Amniotic epithelial cell (primary cell): ENCODE measurements at places on chromosomes 6 and 20.
A peak's percentile ranks its signal among the peaks of the same experiment; 100 is the strongest.

DNA sequence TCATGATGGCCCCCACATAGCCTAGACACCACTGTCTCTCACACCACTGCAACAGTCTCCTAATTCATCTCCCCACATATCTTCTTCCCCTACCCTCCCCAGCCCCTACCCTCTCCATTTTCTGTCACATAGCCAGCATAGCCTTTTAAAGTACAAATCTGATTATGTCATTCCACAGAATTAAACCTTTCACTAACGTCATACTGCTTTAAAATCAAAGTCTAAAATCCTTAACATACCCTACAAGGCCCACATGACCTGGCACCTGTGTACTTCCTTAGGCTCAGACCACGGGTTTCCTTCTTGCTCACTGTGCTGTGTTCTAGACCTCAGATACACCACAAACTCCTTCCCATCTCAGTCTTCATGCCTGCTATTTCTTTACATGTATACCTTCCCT lies 5.9 kb downstream of the OSTM1 start:
- no peak for DNase-seq

DNA sequence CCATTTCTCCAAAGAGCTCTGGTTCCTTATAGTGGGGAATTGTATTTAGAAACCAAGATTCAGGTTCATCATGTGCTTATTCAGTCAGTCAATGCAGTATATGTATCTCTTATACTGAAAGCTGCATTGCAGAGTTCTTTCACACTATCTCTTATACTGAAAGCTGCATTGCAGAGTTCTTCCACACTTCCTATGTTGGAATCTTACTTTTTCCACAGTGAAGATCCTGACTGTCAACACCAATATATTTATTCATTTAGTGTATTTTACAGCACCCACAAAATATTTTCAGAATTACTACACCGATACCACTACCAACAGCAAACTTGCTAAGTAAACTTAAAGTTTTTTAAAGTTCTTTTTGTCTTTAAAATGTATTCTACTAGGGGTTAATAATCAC lies 349.3 kb upstream of the MMS22L start:
- no peak for DNase-seq

DNA sequence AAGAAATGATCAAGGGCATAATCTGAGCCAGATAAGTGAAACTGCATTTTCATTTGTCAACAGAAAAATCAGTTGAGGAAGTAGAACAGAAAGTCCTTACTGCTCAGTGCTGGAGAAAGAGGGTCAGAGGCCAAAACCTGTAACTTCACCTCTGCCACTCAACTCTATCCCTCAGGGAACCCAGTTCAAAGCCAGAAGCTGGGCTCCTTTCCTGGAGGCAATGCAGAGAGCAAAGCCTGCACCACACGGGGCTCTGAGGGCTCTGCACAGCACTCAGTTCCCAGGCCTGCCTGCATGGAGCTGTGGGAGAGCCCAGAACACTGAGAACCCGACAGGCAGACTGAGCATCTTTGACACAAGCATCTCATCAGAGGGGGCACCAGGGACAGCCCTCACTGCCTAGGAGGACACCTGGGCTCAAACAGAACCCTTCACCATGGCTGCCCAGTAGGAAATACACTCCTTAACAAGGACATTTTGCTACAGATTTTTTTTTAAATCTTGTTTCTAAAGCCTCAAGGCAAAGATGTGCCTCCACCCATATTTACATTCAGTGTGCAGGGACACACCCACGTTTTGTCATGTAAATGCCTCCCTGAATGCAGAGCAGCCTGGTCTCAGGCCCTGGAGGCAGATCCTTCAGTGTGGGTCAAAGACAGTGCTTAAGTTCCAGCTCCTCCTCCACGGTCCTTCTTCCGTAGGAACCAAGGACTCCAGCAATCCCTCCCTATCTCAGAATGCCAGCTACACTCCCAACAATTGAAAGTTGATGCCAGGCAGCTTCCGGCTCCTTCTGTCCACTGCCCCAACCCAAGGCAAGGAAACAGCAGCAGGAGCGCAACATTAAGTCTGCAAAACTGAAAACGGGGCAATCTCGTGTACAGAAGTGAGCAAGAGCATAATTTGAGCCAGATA lies 6.6 kb downstream of the RNASET2 start:
- DNase-seq = no peak

- peak; percentile 55 for DNase-seq
Observed at GRCh38 chr6:125314009-125314581, 12.3 kb upstream of the HDDC2 start.

GRCh38 chr20:5145365-5146098 lies 18.7 kb downstream of the CDS2 start:
- no peak for DNase-seq

- peak; percentile 37 for DNase-seq
Observed at GRCh38 chr6:84249724-84250123, 22.3 kb upstream of the CEP162 start.

- DNase-seq = no peak
Observed at GRCh38 chr20:55116598-55116997, 641.2 kb downstream of the DOK5 start.

GRCh38 chr20:62266340-62266739 lies 28.0 kb downstream of the OSBPL2 start:
- peak; percentile 10 for DNase-seq

DNA sequence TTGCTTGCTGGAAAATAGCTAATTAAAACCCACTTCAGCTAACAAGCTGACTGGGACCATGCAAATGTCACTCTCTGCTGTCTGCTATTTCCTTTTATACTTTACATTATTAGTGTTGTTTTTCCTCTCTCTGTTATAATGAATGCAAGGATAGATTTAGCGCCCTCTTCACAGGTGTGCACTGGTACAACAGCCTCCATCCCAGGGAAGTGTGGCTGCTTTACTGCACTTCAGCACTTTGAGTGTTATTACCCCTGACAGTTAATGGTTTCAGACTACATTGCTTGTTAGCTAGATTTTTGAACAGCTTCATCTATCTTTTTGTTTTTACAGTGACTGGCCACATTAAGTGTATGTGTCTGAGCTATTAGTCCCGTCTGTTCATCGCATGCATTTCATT lies 405.7 kb downstream of the RNF144B start:
- DNase-seq = no peak

DNA sequence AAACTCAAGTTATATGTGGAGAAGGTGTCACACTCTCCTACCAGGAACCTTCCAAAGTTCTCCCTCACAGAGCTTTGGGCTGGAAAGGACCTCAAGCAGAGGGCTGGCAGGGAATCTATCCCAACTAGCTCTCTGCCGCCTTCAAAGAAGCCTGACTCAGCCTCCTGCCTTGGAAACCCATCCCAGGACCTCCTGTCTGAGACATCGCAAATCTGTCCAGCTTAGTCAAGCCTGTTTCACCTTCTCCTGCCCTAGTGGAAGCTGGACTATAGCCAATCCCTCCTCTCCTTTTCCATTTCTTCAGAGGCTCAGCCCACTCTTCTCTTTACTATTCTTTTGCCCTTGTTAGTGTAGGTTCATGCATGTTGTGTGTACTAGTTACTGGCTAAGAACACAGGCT lies 48.2 kb upstream of the FOXP4 start:
- peak; percentile 53 for DNase-seq

DNA sequence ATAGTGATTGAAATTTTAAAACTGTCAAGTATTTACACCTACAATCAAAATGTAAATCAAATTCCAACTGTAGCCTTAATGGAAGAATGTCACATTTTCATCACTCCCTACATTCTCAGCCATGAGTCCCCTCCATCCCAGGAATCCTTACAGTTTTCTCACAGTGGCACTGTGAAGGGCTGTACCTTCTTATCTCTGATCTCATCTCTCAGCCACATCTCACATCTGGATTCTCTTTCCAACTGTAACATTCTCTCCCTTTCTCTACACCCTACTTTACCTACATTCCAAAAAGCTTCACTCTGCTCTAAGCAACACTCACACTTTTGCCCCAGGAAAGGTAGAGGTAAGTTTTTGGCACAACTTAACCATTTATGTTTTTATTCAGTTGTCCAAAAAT lies 8.9 kb upstream of the MARCKS start:
- no peak for DNase-seq

GRCh38 chr20:6769903-6770785 lies 2.7 kb downstream of the BMP2 start:
- DNase-seq = peak; percentile 46

DNA sequence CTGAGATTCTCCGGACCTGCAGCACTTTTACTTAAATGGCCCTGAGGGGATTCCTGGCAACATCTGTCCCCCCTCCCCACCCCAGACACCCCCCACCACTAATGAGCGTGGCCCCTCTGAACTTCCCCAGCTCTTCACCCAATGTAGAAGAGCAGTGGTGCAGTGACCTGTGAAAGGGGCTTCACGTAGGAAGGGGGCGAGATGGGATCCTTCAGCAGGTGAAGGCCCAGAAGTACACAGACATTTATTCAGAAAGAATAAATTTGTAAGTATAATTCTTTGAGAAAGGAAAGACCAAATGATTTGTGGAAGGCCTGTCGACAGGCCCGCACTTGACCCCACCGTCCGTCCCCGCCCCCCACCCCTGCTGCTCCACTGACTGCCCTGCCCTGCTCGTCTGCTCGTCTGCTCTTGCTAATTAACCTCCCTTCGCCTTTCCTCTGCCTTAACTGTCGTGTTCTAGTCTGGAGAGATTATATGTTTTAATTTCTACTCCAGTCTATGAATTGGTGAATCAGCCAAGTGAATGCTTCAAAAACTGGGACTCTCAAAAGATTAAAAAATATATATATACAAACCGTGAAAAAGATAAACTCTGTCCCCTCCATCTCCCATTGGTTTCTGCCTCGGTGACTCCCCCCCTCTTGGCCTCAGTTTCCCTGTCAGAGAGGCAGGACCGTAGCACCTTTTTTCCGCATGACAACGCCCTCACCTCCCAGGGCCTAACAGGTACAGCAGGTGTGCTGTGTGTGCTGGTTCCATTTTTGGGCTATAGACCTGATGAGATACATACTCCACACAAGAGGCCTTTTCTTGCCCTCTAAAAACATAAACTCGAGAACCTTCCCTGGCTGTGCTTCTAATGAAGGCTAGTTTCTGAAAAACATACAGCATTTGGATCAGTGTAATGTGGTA lies 49.2 kb downstream of the GNAS start:
- DNase-seq = no peak

DNA sequence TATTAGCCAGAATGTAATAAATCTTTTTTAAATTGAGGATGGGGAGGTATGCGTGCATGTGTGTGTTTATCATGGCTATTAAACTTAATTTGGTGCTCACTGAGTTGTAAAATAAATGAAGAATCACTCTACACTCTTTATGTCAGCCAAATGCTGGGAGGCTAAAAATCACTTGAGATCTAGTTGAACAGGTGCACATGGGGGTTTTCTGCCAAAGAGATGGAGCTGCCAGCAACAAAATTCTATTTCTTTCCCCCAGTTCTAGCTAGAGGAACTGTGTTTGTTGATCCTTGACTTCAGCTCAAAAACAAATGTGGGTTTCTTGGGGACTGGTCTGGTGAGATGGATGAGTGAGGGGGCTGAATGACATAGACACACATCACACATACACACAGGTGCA lies 183.3 kb upstream of the BTBD3 start:
- no peak for DNase-seq

- DNase-seq = peak; percentile 48
Observed at GRCh38 chr20:12970372-12970821, 38.4 kb upstream of the SPTLC3 start.

GRCh38 chr20:58389324-58389967 lies 417 bp downstream of the VAPB start:
- no peak for DNase-seq

DNA sequence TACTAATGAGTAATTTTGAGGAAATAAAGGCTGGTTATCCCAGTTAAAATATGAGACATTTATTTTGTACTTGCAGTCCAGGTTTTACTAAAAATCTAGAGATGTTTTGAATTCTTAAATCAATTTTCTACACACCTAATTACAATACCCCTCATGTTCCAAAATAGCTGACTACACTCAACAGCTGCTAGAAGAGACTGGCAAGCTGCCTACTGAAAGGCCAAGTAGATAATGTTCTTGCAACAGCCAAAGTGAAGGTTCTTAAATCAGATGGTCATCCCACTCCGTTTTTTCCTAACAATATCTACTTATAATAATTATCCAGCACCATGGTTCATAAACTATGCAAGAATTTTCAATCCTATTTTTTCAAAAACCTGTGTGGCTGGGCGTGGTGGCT lies 69.0 kb downstream of the DTNBP1 start:
- peak; percentile 41 for DNase-seq

DNA sequence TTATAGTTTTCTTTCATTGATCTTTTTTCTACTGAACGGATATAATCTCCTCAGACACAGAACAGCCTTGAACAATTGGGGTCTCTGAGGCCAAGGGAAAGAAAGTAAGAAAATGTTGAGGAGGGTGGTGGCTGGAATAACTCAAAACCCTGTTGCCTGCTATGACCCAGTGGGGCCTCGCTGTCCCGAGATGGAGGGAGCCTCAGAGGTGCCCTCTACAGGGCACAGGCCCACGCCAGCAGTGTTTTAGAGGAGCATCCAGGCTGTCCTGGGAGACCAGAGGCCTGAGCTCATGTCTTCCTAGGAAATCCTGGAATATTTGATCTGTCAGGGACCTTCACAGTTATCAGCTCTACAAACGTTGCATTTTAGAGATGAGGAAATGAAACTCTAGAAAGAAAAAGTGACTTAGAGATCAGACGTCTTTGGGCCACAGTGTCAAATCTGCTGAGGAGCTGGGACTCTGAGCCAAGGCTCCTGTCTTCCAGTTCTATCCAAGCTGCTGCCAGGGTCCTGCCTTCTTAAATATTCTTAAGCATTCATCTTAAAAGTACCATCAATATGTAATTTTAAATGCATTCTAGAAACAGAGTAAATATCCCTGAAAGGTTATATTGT lies 26.3 kb downstream of the ALDH5A1 start:
- DNase-seq = peak; percentile 32

GRCh38 chr6:1251198-1252155 lies 60.4 kb upstream of the FOXQ1 start:
- no peak for DNase-seq

GRCh38 chr6:33123732-33124524 lies 48.1 kb downstream of the HLA-DPB1 start:
- DNase-seq = peak; percentile 19

GRCh38 chr20:34449674-34450592 lies 66.3 kb upstream of the DYNLRB1 start:
- no peak for DNase-seq

GRCh38 chr20:63767456-63767855 lies 27.9 kb downstream of the SLC2A4RG start:
- no peak for DNase-seq

GRCh38 chr6:123380257-123380656 lies 256.5 kb downstream of the TRDN start:
- peak; percentile 26 for DNase-seq

GRCh38 chr20:62818592-62819493 lies 2.0 kb downstream of the COL9A3 start:
- DNase-seq = peak; percentile 47

DNA sequence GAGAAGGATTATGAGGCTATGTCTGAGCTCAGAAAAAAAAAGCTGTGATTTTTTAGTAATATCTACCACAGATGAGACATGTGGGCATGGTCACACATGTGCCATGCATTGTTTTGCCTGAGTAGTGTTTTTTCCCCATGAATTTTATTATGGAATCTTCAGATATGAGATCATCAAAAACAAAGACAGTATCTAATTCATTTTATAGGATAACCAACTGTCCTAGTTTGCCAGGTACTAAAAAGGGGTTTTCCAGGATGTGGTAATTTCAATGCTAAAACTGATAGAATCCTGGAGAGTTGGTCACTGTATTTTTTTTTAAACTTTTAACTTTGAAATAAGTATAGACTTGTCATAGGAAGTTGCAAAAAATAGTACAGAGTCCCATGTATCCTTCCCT lies 127.4 kb upstream of the MAP3K7 start:
- peak; percentile 10 for DNase-seq

- DNase-seq = no peak
Observed at GRCh38 chr6:28449056-28449455, 5.8 kb upstream of the ZSCAN23 start.
